ENCODE measurements at places on chromosomes 3 and 15. TPM values are rescaled to one million over a fixed set of nuclear protein-coding genes. Genes with fewer than 3 reads are reported as not detected.
A peak's percentile ranks its signal among the peaks of the same experiment; 100 is the strongest.

GRCh38 chr3:61563313-61564271 lies 2.2 kb downstream of the PTPRG start:
- peak; percentile 28 for DNase-seq

GRCh38 chr3:126706631-126707030 lies 2.6 kb downstream of the CHCHD6 start:
- DNase-seq: no peak

- no peak for DNase-seq
Observed at GRCh38 chr15:40787344-40787841, 17.6 kb downstream of the C15orf62 start.

DNA sequence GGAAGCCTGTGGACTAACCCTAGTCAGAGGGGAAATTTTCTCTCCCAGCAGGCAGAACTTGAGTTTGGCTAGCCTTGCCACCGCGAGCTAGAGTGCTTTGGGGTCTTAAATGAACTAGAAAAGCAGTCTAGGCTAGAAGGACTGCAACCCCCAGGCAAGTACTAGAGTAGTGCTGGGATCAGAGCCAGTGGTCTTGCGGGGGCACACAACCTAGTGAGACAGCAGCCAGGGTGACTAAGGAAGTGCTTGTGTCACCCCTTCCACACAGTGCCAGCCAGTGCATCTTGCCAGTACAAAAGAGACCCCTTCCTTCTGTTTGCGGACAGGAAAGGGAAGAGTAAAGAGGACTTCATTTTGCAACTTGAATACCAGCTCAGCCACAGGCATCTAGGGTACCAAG lies 59.0 kb downstream of the GOLM2 start:
- DNase-seq: no peak

- DNase-seq: no peak
Observed at GRCh38 chr15:56759450-56759845, 26.1 kb upstream of the ZNF280D start.

- no peak for DNase-seq
Observed at GRCh38 chr15:78697449-78697848, 56.4 kb upstream of the CHRNB4 start.

- no peak for DNase-seq
Observed at GRCh38 chr3:99666201-99666600, 27.8 kb downstream of the COL8A1 start.

DNA sequence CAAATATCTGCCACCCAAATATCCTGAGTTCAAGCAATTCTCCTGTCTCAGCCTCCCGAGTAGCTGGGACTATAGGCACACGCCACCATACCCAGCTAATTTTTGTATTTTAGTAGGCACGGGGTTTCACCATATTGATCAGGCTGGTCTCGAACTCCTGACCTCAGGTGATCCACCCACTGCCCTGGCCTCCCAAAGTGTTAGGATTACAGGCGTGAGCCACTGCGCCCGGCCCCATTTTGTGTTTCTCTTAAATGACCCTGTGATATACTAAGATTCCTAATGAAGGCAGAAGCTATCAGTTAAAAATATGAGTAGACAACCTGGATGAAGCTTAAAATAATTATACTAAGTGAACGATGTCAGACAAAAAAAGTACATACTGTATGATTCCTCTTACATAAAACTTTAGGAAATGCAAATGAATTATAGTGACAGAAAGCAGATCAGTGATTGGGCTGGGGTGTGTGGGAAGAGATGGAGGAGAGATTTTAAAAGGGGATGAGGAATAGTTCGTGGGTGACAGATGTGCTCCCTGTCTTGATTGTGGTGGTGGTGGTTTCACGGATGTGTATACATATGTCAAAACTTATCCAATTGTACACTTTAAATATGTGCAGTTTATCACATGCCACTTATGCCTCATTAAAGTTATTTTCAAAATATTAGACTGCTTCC lies 3.8 kb upstream of the KLHL40 start:
- DNase-seq: no peak

- DNase-seq: no peak
Observed at GRCh38 chr3:143935678-143936077, 35.9 kb upstream of the DIPK2A start.

DNA sequence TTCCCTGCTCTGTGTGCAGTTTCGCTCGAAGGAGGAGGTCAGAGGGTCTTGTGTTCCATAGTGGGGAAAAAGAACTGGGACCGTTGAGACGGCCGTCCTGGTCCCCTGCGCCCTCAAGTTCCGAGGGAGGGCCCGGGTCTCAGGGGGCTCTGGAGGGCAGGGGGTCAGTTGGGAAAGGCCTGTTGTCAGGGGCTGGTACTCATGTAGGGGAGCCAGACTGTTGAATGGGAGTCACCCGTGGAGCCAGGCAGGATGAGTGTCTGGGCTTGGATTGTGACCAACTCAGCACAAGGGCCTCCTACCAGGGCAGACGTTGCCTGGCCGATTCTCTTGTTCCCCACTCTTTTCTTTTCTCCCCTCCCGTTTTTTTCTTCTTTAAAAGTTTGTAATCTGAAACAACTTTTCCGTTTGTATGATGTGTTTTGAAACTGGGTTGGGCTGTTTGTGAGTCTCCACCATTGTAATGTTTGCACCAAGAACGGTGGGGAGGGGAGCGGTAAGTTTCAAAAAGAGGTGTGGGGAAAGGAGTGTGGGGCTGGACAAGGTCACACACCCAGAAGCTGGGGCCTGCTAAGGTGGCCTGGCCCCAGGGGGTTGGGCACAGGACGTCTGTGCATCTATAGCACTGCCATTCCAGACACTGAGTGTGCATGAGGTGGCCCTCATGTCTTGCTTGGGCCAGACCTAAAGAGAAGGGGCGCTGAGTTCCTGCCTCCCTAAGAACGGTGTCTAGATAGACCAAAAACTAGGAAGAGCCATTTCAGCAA lies 1.1 kb downstream of the CMTM7 start:
- DNase-seq: peak; percentile 48

DNA sequence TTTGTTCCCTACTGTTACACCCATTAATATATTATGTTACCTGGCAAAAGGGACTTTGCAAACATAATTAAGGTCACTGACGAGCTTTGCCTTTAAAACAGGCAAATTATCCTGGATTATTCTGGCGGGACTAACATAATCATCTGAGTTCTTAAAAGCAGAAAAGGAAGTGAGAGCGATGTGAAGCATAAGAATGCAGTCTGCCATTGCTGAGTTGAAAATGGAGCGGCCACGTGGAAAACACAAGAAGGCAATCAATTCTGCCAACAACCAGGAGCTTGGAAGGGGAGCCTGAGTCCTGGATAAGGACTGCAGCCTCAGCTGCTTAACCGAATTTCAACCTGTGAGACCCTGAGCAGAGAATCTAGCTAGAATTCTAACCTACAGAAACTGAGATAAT lies 328.2 kb upstream of the WNT5A start:
- no peak for DNase-seq

DNA sequence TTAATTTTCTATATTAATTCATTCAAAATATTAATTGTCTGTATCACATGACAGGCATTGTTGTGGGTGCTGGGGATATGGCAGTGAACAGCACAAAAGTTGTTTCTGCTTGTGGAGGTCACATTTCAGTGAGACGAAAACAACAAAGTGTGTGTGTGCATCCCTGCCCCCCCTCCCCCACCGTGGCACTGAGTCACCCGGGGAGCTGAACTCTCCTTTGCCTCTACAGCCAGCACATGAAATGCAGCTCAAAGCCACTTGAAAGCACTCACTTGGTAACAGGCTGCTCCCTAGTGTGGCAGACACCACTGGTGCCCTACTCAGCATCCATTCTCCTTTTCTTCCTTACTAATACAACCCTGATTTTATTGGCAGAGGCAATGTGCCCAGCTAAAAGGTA lies 16.9 kb upstream of the SCAMP5 start:
- no peak for DNase-seq

- DNase-seq: no peak
Observed at GRCh38 chr3:66989860-66990696, 8.0 kb upstream of the KBTBD8 start.

CCDC39 gene
- 2.7 TPM for polyA plus RNA-seq

CIP2A gene
- 7.8 TPM for polyA plus RNA-seq

CASR gene
- not detected for polyA plus RNA-seq

HRH1 gene
- polyA plus RNA-seq: 3.4 TPM

SLC38A3 gene
- polyA plus RNA-seq: 3.3 TPM

CRYGS gene
- polyA plus RNA-seq: 3.5 TPM

NCEH1 gene
- polyA plus RNA-seq: 2.1 TPM

GOLGA8O gene
- 0.48 TPM for polyA plus RNA-seq

RBPMS2 gene
- 4.4 TPM for polyA plus RNA-seq

All from hindlimb muscle (tissue), 1 donor.